ENCODE measurements at places on chromosomes 16 and 17.

DNA sequence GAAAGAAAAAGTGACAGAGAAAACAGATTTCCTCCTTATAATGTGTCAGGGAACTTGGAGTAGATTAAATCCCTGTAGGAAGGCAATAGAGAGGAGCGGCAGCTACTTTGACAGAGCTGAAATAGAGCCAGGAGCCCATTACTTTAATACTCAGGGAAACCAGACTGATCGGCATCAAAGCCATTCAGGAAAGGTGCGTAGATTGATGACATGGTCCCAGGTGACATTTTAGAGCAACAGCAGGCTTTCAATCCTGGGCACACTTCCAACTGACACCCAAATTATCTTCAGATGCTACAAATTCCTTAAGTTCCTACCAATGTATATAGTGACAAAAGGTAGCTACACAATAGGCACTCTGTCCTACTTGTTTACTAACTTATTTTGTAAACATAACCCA lies 821.5 kb downstream of the CDH8 start:
- no peak for DNase-seq

- no peak for DNase-seq
These were observed 274.2 kb downstream of the ABCC12 start for GRCh38 chr16:47881574-47881973.

GRCh38 chr16:11215935-11216556 lies 40.0 kb downstream of the SOCS1 start:
- DNase-seq = no peak

GRCh38 chr16:12602811-12603698 lies 200.6 kb downstream of the CPPED1 start:
- no peak for DNase-seq

GRCh38 chr17:76019833-76020467 lies 7.2 kb downstream of the EVPL start:
- DNase-seq = no peak

- no peak for DNase-seq
These were observed 29.6 kb downstream of the NPTX1 start for GRCh38 chr17:80446645-80447405.

GRCh38 chr17:55448681-55449080 lies 27.0 kb upstream of the MMD start:
- no peak for DNase-seq

- no peak for DNase-seq
These were observed 124.5 kb upstream of the ZFHX3 start for GRCh38 chr16:73172241-73172972.

DNA sequence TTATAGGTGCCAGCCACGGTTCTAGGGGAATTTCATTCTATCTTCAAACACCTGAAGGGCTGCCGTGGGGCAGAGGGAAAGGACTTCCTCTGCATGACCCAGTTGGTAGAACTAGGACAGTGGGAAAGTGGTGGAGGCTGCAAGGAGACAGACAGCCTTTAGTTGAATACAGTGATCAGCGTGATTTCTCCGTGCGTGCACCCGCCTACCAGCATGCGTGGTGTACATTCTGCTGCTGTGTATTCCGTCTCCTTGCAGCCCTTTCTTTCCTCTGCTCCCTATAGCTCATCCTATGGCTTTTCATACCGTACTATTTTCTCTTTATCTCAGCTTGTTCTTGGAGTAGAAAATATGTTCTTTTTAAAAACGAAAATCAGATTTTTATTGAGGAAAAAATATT lies 146.9 kb downstream of the MRM1 start:
- no peak for DNase-seq

Data from SW480 (cell line).